ENCODE measurements at places on chromosomes 7 and 10.

DNA sequence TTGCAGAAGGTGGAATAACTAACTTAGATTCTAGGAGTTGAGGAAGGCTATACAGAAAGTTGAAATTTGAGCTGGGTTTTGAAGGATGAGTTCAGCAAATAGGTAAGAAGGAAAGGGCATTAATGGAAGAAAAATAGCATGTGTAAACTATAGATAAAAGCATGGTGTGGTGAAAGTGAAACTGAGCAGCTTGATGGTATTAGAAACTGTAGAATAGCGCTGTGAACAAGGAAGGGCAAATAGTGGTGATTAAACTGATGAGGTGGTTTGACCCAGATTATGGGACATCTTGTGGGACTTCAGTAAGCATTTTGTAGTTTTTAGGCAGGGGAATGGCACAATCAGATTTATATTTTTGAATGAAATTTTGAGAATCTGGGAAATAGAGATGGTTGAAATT lies 90.5 kb downstream of the EXOC6 start:
- no peak for DNase-seq

- DNase-seq, result no peak
These were observed at the start of gene SHTN1 for GRCh38 chr10:117005026-117005526. TSS of gene SHTN1 (minus strand) at chr10:117005187. CDS start at chr10:117005079, 108 bp downstream.

GRCh38 chr10:18419945-18420344 lies 231.4 kb downstream of the NSUN6 start:
- no peak for DNase-seq

- no peak for DNase-seq
These were observed 43.4 kb downstream of the ZNF117 start for GRCh38 chr7:64947252-64948000.

GRCh38 chr7:72015136-72015535 lies 397.0 kb downstream of the CALN1 start:
- no peak for DNase-seq

GRCh38 chr10:114427124-114427852 lies 23.0 kb upstream of the AFAP1L2 start:
- no peak for DNase-seq

DNA sequence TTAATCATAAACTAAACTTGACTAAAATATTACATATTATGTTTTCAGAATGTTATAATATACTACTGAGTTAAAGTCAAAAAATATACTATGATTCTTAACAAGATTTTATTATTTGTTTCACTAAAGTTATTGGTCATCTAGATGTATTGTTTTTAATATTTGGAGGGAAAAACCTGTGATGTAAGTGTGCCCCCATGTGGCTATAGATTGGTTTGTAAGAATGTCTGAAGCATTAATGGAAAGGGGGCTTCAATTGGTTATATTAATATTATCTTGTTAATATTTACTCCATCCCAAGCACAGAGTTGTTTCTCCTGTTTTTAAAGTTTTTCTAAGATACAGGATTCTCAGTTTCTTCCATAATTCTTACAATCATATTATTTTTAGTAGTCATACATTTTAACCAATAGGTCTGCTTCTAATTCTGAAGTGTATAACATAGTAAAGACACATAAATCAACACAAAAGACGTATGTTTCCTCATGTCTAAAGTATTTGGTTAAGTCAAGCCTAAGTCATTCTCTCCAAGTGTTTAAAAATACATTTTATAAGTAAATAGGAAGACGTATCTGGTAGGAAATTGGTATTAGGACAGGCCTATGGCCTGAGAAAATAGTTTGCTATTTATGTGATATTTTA lies 58.0 kb downstream of the GNAT3 start:
- no peak for DNase-seq

DNA sequence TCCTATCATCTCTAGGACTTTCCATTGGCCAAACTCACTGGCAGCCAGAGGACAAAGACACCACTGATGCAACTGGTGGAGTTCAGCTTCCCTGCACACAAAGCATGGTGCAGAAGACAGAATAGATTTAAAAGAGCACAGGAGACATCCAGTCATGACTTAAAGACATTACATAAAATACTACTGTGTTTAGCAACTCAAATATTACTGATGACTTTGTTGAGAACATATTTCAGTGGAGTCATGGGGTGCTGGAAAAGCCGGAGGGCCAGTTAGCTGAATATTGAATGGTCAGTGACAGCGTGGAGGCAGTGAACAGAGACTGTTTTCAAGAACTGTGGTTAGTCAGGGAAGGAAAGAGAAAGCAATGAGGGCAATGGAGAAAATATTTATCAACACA lies 296.3 kb upstream of the NRP1 start:
- DNase-seq, result no peak

DNA sequence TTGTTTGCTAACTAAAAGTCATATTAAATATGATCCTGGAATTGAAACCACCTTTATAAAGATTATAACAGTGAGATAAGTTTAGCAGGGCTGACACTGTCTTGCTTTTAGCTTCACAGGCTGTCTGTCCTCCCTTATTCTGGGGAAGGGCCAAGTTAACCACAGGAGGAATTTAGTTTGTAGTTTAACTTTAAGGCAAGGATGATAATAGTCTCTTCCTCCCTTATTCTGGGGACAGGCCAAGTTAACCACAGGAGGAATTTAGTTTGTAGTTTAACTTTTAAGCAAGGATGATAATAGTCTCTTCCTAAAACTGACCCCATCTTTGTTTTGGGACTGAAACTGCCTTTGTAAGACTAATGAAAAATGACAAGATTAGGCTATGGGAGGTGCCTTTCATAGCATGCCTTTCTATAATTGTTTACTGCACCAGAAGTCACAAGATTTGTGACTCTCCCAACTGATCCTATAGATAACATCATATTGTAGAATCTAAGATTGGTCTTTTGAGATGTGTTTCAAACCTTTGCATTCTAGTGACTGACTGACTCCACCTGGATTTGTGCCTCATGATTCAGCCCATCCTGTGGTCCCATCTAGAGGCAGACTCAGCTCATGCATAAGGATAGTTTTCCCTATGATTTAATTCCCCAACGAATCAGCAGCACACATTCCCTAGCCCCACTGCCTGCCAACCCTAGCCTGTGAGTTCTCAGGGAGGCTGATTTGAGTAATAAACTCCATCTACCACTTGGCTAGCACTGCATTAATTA lies 212.0 kb downstream of the MAGI2 start:
- DNase-seq, result no peak

DNA sequence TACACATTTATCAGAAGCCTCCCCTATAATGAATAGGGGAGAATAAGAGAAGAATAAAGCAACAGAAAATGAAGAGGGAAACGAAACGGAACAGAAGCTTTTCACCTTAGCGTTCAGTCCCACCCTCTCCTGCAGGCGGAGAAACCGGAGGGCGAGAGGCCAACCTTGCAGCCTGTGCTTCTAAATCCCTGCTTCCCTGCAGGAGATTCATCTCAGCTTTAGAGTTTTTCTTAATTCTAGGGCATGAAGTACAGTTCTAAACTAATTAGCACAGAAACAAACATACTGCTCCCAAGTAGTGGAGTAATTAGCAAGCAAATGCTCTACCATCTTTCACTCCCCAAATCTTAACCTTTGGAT lies 107.2 kb downstream of the CUBN start:
- DNase-seq, result no peak

- no peak for DNase-seq
These were observed 18.7 kb downstream of the EIF3A start for GRCh38 chr10:119061926-119062325.

Measured in T-helper 1 cell (primary cell).